Activated T-helper 17 cell treated with anti-CD3 and anti-CD28 coated beads, Interleukin-2, amount 50 U/mL, for 72 hours (primary cell): ENCODE measurements at places on chromosomes 6 and 20.

DNA sequence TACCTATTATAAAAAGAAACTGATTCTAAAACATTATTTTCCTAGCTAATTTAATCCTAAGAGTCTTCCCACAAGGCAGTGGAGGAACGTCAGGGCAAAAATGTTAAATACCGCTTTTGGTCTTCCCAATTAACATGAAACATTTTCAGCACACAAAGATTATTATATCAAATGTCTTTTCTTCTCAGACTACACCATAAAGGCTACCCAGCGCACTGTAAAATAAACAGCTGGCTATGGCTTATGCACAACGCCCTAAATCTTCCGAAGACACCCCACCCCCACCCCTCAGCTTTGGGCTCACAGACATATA, 1.0 kb downstream of the NUDT3 start:
- no peak for ATAC-seq

DNA sequence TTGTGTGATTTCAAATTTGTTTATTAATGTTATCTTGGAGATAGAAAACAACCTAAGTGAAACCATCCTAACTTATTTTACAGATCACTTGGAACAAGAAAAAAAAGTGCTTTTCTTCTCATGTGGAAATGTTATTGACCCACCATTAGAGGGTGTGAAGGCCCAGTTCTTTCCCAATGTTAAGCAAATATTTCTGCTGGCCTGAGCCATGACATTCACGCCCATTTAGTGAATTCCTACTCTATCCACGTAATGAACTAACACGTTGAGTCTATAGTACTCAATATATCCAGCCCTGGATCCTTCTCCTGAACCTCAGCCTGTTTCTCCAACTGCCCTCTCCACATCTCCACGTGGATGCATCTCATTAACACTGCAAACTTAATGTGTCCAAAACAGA, 180.6 kb upstream of the ZFP64 start:
- no peak for ATAC-seq

- ATAC-seq: no peak
Observed at GRCh38 chr20:11180186-11180585, 506.4 kb upstream of the JAG1 start.

GRCh38 chr6:44067173-44068139, 59.8 kb downstream of the MRPL14 start:
- peak; percentile 70 for ATAC-seq
